ENCODE measurements at places on chromosomes 12 and 14.

GRCh38 chr14:76964695-76965094, 63.8 kb downstream of the IRF2BPL start:
- DNase-seq: no peak

- peak; percentile 43 for DNase-seq
Observed at GRCh38 chr14:100872259-100873095, 31.0 kb downstream of the RTL1 start.

DNA sequence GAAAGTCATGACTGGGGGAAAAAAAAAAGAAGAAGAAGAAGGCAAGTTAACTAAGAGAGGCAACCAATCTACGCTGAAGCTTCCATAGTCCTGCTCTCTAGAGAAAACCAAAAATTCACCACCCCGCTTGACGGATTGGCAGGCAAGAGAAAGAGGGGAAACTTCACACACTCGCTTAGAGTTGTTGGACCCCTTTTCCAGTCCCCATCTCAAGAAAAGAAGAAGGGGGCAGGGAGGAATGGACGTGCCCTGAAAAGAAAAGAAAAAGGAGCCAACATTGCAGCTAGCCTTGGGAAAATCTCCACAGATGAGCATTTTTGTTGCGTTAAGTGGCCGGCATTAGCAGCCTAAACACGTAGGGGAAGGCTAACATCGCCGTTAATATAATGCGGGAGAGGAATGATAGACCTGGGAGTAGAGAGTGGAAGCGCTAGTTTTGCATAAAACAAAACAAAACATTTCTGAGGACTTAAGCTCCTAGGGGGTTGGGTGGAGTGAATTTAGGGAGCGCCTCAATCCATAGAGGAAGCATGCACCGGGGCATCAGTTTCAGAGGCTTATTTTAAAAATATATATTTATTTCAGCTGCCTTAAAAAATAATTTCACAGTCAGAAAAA, 11.3 kb upstream of the FOXG1 start:
- DNase-seq: no peak

GRCh38 chr12:4327293-4327692, 6.3 kb downstream of the TIGAR start:
- DNase-seq: no peak

- peak; percentile 58 for DNase-seq
Observed at GRCh38 chr12:56158926-56159461, 835 bp downstream of the MYL6 start.

DNA sequence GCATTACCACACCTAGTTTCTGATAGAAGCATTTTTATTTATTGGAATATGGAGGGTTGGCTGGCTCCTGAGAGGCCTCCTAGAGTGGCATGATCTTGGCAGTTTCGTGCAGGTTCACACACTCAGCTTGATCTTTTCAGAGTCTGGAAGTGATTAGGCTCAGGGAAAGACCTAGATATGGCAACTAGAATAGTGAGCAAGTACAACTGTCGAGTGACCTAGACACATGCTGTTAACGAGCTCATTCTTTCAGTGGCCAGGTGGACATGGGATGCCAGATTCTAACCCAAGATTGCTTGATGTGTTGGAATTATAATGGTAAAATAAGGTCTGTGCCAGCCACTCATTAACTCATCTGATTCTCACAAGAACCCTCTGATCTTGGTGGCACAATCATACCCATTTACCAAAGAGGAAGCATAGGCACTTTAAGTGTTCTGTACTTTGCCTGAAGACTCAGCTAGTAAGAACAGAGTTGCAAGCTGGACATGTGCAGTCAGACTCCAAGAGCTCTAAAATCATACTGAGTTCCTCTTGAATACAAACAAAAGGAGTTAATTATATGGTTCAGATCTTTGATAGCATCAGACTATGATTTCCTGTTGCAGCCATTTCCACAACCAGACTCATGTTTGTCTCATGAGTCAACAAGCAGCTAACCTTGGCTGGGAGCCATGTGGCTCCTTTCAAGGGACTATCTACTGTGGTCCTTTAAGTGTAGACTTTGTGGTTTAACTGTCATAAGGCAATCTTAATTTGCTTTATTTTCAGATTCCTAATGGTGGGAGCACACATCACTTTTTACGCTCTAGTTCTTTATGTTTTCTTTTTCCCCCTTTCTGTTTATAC, 144.2 kb downstream of the PLEKHA5 start:
- DNase-seq: peak; percentile 97

GRCh38 chr14:83473416-83474235, 1940.0 kb upstream of the SEL1L start:
- peak; percentile 58 for DNase-seq

GRCh38 chr14:75661499-75661814, 411 bp downstream of the TTLL5 start:
- no peak for DNase-seq

DNA sequence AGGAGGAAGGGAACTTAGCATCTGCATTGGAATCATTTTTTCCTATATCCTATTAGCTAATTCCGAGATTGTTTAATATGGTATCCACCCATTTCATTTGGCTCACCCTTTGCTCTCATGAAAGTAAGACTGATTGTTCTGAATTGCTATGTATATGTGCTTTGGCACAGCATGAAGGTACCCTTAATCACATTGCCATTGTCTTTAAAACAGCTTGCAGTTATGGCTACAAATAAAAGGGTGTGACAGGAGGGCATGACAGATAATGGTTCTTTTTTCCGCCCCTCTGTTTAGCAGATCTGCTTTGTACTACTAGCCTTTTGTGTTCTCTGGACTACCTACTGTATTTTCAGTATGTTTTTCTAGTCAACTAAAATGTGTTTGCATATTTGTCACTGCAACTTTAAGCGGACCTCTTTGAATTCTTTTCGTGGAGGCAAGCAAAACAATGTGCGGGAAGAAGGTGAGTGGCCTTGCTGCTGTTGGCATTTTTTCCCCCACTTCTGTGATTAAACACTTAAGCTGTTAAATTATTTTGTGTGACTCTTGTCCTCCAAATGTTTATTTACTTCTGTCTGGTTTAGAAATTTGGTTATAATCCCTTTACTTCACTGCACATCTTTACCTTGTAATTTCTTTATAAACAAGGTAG, 35.8 kb downstream of the FBXO34 start:
- no peak for DNase-seq

GRCh38 chr14:98345161-98345560, 926.8 kb downstream of the BCL11B start:
- DNase-seq: no peak

GRCh38 chr12:48197549-48197970, 5.5 kb downstream of the OR10AD1 start:
- DNase-seq: no peak

DNA sequence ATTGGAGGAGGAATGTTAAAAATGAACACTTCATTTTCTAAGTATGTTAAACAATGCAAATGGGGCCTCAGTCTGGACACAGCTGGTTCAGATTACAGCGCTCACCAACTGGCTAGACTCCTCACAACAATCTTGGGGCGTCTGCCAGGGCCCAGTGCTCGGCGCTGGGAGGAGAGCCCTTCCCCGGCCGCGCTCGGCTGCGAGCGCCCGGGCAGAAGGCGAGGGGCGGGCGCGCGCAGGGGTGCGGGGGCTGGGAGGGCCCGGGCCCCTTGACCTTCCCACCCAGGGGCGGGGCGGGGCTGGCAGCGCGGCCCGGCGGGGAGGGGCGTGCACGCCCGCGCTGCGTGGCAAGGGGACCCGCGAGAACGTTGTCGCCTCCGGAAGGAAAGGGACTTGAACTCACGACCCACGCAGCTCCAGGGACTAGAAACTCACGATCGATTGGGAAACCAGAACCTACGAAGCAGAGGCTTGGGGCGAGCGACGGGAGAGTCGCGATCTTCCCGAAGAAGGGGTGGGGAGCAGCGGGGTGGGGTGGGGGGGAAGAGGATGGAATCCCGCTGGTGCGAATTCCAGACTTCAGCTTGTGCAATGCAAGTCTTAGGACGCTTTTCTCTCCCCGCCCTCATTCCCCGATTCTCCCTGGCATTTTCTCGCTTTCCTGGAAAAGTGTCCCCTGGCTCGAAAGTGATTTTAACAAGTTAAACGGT, at the start of gene FBLN5:
FBLN5 (minus strand) TSS at position 220 of the 710 bp plus-strand sequence. CDS start 465 bp downstream, outside the sequence.
- peak; percentile 88 for DNase-seq

All from IMR-90 (cell line).